ENCODE measurements at places on chromosomes 1 and 21. TPM values are rescaled to one million over a fixed set of nuclear protein-coding genes. Genes with fewer than 3 reads are reported as not detected.

Gene LHX8
- 0.23 TPM for total RNA-seq

Gene AVPR1B
- total RNA-seq, result 0.31 TPM

Gene NFASC
- 0.38 TPM for total RNA-seq

DNA sequence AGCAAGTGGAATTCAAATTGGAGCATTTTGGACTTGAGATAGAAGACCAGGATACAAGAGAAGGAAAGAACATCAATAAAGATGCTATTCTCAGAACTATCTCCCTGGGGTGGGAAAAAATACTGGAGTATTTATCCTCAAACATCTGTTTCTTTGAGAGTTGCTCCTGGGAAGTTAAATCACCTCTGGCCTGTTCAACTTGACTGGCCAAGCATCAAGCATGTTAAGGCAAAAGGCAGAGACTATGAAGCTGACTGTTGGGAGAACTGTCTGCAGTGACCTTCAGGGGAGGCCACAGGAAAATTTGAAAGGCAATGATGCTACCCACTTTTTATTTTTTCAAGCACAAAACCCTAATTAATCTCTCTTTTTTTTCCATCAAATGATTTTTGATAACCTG is 239.0 kb downstream of the NTNG1 start:
- no peak for ATAC-seq

Data from motor neuron (in vitro differentiated cells).